Naive thymus-derived CD4-positive, alpha-beta T cell (primary cell): ENCODE measurements at places on chromosomes 6 and 20. TPM values are rescaled to one million over a fixed set of nuclear protein-coding genes. Genes with fewer than 3 reads are reported as not detected.

ISM1 gene
- 2.7 TPM for total RNA-seq

SYNE1 gene
- total RNA-seq: 78.0 and 83.5 TPM in 2 replicates

SYNDIG1 gene
- total RNA-seq: not detected

SNX5 gene
- 65.5 TPM for total RNA-seq

DNA sequence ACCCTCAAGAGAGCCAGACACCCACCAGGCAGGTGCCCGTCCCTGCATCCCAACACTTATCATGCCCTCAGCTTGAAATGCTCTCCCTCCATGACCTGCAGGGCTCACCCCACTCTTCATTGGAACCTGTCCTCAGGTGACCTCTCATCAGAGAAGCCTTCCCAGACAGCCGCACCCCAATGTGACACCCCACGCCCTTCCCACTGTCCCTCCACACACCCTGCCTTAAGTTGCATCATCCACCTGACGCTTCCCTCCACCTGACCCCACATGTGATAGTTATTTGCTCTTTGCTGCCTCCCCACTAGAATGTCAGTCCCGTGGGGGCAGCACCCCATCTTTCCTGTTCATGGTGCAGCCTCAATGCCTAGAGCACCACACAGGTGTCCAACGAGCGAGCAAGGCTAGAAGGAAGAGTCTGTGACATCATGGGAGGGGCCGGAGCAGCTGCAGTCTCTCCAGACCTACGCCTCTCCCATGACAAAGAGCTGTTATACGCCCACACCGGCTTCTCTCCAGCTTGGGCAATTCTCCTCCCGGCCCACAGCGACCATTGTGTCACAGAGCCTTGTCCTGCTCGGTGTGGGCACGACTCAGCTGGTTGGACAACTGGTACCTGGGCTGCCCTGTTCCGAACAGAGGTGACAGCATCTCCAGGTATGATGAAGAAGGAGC lies 58.2 kb downstream of the NFATC2 start:
- no peak for DNase-seq

GRCh38 chr6:89689732-89690131 lies 51.2 kb upstream of the LYRM2 start:
- DNase-seq: no peak

DNA sequence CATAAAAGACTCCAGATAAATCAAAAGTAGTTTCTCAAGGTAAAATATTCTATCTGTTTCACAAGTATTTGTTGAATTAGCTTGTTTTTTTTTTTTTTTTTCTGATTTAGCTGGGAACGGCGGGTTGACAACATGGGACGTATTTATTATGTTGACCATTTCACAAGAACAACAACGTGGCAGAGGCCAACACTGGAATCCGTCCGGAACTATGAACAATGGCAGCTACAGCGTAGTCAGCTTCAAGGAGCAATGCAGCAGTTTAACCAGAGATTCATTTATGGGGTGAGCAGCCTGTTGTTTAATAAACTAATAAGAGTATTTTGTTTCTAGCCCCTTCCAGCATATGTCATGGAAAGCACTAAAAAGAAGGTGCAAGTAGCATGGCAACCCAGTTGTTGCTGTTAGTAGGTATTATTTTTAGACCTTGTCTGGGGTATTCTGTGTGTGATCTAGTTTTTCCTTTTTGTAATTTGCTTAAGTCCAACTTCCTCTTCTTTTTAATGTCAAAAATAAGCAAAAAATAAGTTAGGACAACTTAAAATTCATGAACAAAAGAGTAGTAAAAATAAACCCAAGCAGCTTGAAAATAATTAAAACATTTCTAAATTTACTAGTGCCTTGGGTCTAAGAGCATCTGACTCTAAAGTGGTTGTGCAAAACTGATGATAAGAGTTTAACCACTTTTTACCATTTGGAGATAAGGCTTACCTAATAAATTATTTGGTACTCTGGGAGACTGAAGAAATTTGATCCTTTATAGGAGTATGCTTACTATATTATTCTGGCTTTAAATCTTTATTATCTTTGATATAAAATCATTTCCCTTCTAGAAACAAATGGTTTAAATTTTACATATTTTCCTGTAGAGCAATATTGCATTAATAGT lies 70.8 kb upstream of the DYNLRB1 start:
- DNase-seq: no peak

GRCh38 chr6:75273009-75273408 lies 11.6 kb downstream of the TMEM30A start:
- DNase-seq: no peak

DNA sequence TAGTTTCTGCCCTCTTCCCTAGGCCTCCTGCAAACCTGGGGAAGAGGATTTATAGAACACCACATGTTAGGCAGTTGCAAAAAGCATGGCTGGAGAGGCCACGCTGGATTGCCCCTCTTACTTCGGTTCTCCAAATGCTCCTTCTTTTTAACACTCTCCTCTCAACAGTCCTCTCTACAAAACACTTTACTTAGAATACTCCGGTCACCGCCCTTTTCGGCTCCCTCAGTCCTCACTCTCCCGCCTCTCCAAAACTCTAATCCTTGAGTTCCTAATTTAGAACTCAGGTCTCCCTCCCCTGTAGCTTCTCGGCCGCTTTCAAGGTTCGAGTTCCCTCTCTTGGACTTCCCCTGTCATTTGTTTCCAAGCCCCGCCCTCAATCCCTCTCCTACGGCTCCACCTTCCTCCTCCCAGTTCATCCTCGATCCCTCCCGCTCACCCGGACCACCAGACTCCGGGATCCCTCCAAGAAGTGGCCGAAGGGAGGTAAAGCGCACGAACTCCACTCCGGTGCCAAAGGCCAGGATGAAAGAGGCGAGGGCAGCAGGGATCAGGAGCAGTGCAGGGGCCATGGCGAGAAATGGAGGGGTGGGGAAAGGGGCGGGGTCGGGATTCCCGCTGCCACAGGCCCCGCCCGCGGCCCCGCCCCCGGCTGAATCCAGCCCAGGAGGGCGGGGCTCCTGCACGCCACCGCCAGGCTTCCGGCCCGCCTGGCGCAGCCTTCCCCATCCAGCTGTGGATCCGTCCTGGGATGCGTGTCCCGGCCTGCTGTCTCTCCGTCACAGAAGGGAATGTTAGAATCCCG lies at the start of gene NRM:
Gene NRM (minus strand): TSS at position 582 of the 805 bp plus-strand sequence. CDS start 10 bp downstream, at position 572.
- peak; percentile 49 for DNase-seq

- no peak for DNase-seq
These were observed 58.6 kb downstream of the SYNJ2 start for GRCh38 chr6:158040051-158040803.

DNA sequence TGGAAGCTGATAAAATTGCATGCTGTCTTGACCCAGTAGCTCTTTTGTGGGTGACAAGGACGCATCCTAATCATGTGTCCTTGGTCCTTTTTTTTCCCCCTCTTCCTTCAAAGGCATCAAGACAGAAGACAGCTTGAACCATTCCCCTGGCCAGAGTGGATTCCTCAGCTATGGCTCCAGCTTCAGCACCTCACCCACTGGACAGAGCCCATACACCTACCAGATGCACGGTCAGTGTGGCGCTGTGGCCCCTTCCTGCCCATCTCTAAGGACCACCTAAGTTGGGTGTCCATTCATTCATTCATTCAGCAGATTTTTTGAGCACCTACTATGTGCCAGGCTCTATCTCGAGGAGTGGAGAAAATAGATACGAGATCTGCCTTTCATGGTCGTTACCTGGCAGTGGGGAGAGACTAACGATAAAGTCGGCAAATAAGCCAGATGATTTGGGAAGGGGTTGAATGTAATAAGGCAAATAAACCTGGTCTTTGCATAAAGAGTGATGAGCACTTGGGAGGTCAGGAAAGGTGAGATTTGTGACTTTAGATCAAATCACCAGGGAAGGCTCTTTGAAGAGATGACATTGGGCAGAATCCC lies 121.5 kb downstream of the EYA2 start:
- DNase-seq: no peak

VWA7 gene
- total RNA-seq: 0.76 TPM

- peak; percentile 25 for DNase-seq
These were observed at the start of gene ME1 for GRCh38 chr6:83430611-83431544. Gene ME1, minus strand, starts transcription at chr6:83431051. Its CDS starts 97 bp downstream, at chr6:83430954.

DNA sequence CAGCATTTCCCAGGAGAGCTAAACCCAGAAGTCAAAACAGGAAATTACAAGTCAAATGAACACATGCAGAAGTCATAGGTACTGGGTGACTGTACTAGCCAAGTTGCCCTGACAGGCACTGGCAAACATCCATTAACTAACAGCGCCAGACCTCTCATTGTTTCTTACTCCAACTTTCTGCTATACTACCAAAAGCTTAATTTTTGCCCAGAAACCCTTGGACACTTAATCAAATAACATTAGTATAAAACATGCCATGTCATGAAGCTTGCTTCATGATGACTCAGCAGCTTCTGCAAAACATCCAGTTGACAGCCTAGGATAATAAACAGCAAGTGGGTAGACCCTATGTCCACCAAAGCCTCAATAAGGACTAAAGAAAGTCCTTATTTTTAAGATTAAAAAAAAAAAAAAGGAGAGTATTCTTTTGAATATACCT lies 3.5 kb downstream of the NUP153 start:
- DNase-seq: peak; percentile 16

- DNase-seq: no peak
These were observed 53.4 kb upstream of the TBXT start for GRCh38 chr6:166221040-166221439.

GRCh38 chr6:12163744-12164507 lies 126.2 kb upstream of the EDN1 start:
- no peak for DNase-seq

DNA sequence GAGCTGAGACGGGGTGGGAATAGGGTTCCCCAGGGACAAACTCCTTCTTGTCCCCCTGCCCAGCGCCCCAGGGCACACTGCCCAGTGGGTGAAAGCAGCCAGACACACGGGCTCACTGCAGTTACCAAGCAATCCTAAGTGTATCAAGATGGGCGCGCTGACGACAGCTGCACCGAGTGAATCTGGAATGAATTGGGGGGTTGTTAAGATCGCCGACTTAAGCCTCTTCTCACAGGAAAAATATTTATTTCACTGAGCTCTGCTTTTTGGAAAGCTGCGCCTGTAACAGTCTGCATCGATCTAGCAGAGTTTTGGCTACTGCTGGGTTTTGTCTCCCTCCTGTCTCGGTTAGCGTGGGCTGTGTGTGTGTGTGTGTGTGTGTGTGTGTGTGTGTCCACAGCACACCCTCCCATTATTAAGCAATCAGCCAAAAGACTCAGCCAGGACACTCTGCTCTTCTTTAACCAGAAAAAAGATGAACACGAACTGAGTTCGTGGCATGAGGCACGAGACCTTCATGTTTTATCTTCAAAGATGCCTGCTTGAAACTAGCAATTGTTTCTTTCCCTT lies 35.9 kb downstream of the RIPOR3 start:
- no peak for DNase-seq

GRCh38 chr6:169813969-169814368 lies 62.5 kb downstream of the ERMARD start:
- DNase-seq: no peak

WFDC13 gene
- not detected in 2 replicates for total RNA-seq

DNA sequence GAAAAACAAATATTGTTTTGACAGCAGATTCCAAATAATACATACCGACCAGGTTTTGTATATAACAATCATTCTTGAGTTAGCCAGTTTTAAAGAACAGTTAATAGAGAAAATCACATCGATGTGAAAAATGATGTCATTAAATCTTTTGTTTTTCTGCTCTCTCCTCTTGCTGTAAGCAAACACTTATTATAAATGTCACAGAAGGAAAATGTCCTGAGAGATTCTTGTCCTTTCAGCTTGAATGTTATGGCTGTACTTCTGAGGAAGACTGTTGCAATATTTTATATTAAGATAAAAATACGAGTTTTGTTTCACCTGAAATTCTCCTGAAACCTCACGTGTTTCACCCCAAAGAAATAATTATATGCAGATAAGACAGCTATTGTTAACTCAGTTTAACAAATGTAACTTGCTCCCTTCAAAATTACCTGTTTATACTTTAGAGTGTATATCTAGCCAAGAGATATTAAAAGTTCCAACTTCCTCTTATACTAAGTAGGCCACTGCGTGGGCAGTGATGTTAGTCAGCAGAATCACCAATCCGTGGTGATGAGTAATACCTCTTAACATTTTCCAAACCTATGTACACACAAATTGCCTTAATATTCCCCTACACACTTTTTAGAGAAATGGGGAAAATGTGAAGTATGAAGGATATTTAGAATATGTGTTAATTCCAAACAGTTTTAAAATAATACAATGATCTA lies 1111.4 kb upstream of the CITED2 start:
- DNase-seq: no peak

GRCh38 chr20:25257130-25257529 lies 9.2 kb downstream of the PYGB start:
- no peak for DNase-seq

GRCh38 chr6:133992992-133993680 lies 40.1 kb downstream of the TBPL1 start:
- no peak for DNase-seq
